Breast epithelium (tissue), 4 donors: ENCODE measurements at places on chromosomes 7 and 10. TPM values are rescaled to one million over a fixed set of nuclear protein-coding genes. Genes with fewer than 3 reads are reported as not detected.

DNA sequence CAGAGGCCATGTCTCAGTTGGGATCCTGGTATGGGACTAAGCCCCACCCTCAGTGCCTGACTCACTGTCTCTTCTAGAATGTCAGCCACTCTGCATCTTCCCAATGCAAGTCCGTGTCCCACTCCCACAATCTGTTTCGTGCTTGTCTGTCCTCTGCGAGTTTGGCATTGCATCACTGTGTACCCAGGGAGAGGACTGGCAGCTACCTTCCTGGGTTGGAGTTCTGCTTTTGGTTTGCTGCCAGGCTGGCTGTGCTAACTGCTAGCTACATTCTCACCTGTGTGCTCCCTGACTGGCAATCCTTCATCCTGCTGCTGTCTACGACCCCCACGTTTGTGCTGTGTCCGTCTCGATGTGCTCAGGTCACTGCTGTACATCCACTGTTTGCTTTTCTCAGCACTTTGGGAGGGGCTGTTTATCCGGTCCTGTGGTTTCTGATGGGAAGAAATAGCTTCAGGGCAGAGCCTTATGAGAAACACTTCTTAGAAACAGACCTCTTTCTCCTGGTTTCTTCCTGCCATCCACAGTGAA lies 56.0 kb upstream of the GLI3 start:
- DNase-seq, result peak; percentile 67
- H3K27me3 ChIP-seq, result no peaks in the 10 kb centered on the region
- H3K4me3 ChIP-seq, result no peak overlapping the region
- peak overlapping the region; percentile 61 for H3K27ac ChIP-seq

GRCh38 chr10:71242622-71243009 lies 30.2 kb downstream of the UNC5B start:
- no peaks in the 10 kb centered on the region for H3K27me3 ChIP-seq
- no peak for DNase-seq
- H3K36me3 ChIP-seq, result no peaks in the 10 kb centered on the region

GRCh38 chr7:7746458-7746857 lies 28.1 kb upstream of the RPA3 start:
- no peak overlapping the region for H3K4me3 ChIP-seq
- H3K27ac ChIP-seq, result no peak overlapping the region
- no peaks in the 10 kb centered on the region for H3K4me1 ChIP-seq
- no peaks in the 10 kb centered on the region for H3K27me3 ChIP-seq

GRCh38 chr10:124222318-124222987 lies 129.1 kb upstream of the CHST15 start:
- DNase-seq, result no peak
- no peak overlapping the region for H3K4me3 ChIP-seq
- H3K27me3 ChIP-seq, result no peaks in the 10 kb centered on the region
- H3K4me1 ChIP-seq, result no peaks in the 10 kb centered on the region
- no peaks in the 10 kb centered on the region for H3K36me3 ChIP-seq

Gene CCDC3
- total RNA-seq, result 9.8 TPM

Gene HOXA11
- total RNA-seq, result 1.9 TPM
